ENCODE measurements at places on chromosomes 1 and 21.

DNA sequence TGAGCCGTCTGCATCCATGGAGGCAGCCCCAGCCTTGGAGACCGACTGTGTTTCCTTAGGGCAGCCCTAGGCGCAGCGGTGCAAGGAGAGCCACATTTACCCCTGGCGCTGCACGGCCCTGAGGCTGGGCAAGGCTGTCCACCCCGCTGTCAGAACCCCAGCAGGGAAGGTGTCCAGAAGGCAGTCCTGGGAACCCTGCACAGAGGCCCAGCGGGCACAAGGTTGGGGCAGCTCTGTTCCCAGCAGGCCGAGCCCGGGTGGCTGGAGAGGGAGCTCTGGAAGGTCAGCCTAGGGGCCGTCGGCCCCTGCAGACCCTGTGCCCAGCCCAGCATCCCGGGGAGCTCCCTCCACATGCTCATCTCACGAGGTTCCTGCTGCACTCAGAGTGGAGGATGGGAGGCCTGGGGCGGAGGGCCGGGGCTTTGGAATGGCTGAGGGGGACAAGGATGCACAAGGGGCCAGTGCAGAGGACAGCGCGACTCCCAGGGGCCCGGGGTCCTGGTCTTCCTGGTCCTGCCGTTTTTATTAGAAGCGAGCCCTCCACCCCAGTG, 19.9 kb upstream of the SAMD11 start:
- DNase-seq = no peak

DNA sequence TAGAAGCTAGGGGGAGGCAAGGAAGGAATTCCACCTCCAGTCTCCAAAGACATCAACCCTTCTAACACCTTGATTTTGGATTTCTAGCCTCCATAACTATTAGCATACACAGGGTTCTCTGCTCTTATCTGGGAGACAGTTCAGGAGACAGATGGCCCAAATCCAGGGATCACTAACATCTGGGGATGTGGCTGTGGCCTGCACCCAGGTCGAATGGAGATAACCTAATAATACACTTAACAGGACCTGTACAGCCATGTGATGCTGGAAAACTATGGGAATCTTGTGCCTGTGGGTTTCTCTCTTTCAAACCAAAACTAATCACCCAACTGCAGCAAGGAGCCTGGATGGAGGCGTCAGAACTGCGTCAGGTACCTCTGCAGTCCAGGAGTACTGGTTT, 47.6 kb downstream of the KIAA0319L start:
- DNase-seq = no peak

GRCh38 chr1:83691953-83692500, 306.9 kb downstream of the TTLL7 start:
- no peak for DNase-seq

- DNase-seq = no peak
Measured at GRCh38 chr1:239601108-239601507, 214.7 kb downstream of the CHRM3 start.

- DNase-seq = no peak
Measured at GRCh38 chr1:158806916-158807536, 24.1 kb upstream of the MNDA start.

DNA sequence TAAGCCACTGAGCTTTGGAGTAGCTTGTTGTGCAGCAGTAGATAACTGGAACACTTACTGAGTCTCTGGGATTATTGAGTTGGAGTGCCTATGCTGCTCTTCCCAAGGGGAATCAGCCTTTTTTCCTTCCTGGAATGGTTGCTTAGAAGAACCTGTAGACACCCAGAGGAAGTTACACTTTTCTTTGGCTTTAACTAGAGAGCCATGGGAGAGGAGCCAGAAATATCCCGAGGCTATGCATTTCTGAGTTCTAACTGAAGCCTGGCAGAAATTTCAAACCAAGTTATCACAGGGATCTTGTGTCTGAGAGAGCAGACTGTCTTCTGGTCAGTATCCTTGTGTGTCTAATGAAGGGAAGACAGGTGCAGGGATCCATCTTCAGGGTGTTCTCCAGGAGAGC, 28.3 kb downstream of the LAMC1 start:
- no peak for DNase-seq

- DNase-seq = no peak
Measured at GRCh38 chr1:44641126-44642102, 32.9 kb downstream of the TMEM53 start.

- DNase-seq = no peak
Measured at GRCh38 chr1:38834221-38834782, 25.3 kb downstream of the RRAGC start.

- no peak for DNase-seq
Measured at GRCh38 chr1:114236517-114236916, 82.8 kb upstream of the SYT6 start.

GRCh38 chr1:167795810-167796740, 74.3 kb downstream of the MPZL1 start:
- DNase-seq = peak; percentile 54

DNA sequence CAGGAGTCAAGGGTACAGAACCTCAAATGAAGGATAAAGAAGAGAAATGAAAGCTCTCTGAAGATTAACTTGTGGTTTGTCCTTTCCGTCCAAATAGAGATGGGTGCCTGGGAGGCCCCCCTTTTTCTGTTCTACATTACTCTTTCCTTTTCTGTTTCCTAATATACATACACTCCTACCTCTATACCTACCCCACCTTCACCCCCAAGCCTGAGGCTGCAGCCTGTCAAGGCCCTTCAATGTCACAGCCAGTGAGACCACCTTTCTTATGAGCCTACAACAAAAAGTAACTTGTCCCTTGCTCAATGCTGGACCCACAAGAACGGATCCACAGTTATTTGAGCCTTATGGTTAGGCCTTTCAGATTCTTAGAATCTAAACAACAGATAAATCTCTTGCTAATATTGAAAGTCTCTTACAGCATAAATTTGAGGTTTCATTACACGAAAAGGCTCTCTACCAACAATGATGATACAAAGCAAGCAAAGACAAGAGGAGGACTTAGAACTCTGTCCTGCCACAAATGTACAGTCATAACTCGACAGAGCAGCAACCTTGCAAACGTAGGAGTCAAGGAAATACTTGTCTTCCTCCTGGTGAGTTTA, 4.1 kb upstream of the TRAF3IP3 start:
- no peak for DNase-seq

GRCh38 chr1:1425426-1425752, 4.3 kb upstream of the ANKRD65 start:
- no peak for DNase-seq

DNA sequence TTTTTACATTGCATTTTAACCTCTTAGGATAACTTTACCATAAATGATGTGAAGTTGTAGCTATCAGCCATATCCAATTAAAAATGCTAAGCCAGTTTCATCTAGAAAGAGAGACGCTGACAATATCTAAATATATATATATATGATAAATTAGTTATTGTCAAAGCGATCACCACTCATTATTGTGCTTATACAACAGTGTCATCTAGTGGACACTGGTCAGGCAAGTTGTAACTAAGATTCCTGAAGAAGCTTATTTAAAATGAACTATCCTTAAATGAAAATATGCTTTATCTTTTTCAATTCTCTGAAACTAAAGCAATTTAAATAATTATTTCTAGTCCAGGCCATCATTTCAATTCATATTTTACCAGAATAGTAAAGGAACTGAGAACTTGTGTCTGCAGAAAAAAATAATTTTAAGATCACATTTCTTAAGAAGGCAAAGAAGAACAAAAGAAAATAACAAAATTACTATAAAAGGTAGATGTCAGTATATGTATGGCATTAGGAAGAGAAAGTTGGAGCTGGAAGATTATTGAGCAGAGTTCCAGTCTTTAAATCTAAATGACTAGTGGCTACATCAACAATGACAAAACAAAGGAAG, 193.3 kb upstream of the SNX7 start:
- peak; percentile 31 for DNase-seq

DNA sequence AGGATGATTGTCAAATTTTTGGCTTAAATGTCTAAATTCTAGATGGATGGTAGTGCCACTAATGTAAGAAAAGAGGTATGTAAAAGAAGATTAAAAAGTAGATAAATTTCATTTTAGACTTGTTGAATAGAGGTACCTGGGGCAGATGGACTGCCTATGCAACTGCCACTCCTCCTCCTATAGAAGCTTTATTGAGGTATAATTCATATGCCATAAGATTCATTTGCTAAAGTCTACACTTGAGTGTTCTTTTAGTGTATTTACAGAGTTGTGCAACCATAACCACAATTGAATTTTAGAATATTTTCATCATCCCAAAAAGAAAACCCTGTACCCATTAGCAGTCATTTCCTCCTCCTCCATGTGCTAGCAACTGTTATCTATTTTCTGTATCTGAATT, 70.6 kb downstream of the FNBP1L start:
- no peak for DNase-seq

DNA sequence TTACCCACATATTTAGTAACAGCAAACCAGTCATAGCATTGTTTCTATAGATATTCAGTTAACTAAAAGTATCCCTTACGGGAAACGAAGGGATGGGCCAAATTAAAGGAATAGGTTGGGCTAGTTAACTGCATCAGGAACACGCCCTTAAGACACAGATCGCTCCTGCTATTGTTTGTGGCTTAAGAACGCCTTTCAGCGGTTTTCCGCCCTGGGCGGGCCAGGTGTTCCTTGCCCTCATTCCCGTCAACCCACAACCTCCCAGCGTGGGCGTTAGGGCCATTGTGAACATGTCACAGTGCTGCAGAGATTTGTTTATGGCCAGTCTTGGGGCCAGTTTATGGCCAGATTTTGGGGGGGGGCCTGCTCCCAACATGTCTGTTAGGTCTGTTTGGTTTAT, 14.7 kb downstream of the TNFRSF18 start:
- no peak for DNase-seq

DNA sequence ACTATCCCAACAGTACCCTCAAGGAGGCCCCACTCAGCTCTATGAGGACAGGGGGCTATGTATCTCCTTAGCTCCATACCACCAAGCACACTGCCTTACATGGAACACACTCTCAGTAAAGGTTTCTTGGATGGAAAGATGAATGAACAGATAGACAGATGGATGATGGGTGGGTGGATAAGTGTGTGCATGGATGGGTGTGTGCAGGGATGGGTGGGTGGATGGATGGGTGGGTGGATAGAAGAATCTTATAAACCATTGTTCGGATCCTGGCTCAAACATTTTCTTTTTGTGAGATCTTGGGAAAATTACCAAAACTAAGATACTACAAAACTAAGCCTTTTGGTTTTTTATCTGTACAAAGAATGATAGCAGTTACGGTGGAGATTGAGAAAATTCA, 111.0 kb upstream of the NFIA start:
- no peak for DNase-seq

DNA sequence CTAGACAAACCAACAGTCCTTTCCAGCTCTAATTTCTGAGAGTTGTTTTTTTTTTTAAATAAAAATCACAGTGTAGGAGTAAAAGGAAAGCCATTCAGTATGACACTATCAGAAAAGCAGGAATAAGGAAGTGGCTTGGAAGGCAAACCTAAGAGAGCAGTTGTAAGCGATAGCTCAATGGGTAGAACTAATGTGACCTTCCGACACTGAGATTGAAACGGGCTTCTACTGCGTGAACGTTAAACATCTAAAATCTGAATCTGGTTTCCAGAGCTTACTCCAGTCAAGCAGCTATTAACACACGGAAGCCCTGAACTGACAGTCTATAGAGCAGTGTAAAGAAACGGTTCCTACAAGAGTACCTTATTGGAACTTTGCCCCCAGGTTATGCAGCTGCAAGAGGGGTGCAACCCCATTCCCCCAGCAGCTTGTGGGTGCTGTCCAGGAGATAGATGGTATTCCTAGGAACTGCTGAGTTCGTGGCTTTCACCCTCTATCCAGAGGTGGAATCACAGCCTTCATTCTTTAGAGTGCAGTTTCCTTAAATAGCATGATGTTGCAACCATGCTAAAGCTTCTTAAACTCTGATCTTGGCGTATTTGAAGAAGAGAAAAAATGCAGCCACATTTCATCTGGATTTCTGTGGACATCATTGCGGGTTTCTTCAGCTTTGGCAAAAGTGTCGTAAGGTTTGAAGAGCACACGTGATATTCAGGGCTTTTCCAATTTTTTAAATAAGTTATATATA, 3.3 kb upstream of the IRF2BP2 start:
- DNase-seq = no peak

- no peak for DNase-seq
Measured at GRCh38 chr1:18948048-18948912, 8.2 kb downstream of the IFFO2 start.

DNA sequence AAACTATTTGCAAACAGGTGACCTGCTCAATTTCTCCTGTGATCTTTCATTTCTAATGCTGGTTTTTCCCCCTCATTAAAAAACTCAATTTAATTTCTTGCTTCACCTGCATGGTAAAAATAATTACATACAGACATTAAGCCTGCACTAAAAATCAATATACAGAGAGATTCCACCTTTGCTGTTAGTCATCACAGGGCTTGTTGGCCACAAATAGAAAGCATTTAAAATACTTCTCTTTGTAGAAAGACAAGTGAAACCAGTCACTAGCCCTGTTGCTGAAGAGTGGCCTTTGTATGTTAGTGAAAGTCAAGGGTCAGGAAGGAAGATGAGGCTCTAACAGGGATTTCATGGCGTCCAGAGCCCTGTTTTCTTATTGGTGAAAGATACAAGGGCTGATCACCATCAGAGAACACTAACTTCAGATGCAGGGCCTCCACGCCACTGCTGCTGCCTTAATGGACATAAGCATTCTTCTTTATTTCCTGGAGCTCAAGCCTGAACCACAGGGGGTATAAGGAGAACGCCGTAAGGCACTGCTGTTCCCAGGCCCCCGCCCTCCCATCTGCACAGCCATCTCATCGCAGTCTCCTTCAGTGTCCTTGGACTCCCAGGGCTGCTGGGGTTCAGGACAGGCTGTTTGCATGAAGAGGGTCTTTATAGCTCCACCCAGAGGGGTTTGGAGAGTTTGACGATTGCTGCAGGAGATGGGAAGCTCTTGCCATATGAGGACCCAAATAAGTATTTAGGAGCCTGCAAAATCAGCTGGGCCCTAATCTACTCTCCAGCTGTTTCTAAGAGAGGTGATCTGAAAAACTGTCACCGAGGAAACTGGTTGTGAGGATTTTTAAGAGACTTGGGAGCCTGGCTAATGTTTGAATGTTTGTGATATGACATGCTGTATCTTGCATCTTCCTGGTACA, 117.3 kb upstream of the IRF2BP2 start:
- DNase-seq = no peak

DNA sequence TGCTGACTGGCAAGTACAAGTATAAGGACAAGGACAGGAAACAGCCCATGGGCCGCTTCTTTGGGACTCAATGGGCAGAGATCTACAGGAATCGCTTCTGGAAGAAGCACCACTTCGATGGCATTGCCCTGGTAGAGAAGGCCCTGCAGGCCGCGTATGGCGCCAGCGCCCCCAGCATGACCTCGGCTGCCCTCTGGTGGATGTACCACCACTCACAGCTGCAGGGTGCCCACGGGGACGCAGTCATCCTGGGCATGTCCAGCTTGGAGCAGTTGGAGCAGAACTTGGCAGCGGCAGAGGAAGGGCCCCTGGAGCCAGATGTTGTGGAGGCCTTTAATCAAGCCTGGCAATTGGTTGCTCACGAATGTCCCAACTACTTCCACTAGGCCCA, 32.0 kb downstream of the SLC16A1 start:
- DNase-seq = no peak

DNA sequence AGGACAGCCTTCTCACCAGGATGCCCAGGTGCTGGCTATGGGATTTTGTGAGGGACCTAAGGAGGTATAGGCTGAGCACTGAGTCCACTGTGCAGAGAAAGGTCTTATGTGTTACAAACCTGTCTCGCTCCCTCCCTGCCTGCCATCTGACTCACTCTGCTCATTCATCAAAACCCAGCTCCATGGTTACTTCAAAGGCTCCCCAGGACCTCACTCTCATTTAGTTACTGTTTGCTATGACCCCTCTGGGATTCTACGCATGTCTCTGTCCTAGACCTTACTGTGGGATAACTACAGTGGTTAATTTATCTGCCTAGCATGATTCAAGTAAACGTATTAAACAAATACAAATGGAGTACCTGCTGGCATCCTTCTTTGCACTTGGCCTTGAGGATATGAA, 211.6 kb upstream of the KIAA0040 start:
- no peak for DNase-seq

Measured in RWPE1 (cell line).